ENCODE measurements at places on chromosomes 3 and 15.
A peak's percentile ranks its signal among the peaks of the same experiment; 100 is the strongest.

GRCh38 chr15:89774492-89774891 is 1.6 kb upstream of the MESP2 start:
- no peak for DNase-seq

GRCh38 chr3:99394831-99395778 is 243.3 kb upstream of the COL8A1 start:
- peak; percentile 40 for DNase-seq

- DNase-seq = no peak
These were observed 34.3 kb downstream of the TRIM71 start for GRCh38 chr3:32852146-32852545.

GRCh38 chr15:99105514-99106341 is 848 bp downstream of the SYNM start:
- no peak for DNase-seq

- DNase-seq = no peak
These were observed 16.5 kb downstream of the SLC51A start for GRCh38 chr3:196232882-196233251.

DNA sequence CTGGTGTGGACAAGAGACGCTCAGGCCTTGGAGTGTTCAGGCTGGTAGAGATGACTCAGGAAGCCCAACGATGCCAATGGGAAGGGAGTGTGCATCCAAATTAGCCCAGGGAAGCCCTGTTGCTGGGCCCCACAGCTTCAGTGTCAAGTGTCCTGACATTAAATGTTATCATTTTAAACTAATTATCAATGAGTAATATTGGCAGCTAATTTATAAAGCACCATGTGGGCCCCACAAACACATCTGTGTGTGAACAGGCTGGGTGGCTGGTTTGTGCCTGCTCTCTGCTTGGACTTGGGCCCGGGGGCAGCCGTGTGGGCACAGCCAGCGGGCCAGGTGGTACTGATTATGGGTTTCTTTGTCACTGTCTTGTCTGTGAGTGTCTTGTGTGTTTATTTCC is 15.0 kb downstream of the FBLN2 start:
- DNase-seq = no peak

- no peak for DNase-seq
These were observed 23.1 kb downstream of the ZBTB38 start for GRCh38 chr3:141391298-141391990.

- DNase-seq = no peak
These were observed 192.9 kb upstream of the CCDC54 start for GRCh38 chr3:107184375-107184774.

DNA sequence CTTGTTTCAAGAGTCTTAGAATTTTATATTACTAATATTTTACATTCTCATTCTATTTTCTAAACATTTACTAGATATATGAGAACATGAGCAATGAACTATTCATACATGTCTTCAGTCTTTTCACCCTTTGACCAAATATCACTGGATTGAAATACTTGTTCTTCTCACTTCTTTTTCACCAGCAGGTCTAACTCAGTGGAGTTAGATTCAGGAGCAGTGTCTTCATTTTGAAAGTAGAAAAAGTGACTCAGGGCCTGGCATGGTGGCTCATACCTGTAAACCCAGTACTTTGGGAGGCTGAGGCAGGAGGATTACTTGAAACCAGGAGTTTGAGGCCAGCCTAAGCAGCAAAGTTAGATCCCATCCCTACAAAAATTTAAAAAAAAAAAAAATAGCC is 70.8 kb downstream of the USP13 start:
- no peak for DNase-seq

DNA sequence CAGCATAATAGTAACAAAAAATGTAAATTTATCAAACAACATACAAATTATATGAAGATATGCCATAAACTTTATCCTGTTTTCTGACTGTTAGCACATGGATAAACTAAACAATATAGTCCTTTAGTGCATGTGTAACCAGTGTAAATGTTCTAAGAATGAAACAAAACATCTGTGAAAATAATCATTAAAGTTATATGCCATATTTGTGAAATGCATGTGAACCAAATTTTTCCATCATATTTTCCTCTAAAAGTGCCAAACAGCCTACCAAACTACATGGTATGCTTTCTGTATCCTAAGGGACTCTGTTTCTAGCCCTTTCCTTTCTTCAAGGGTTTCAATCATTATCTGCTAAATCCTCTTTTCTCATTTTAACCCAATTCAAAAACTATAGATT is 23.9 kb upstream of the RSL24D1 start:
- DNase-seq = no peak

- DNase-seq = no peak
These were observed 157.7 kb downstream of the WNT7A start for GRCh38 chr3:13722178-13722577.

DNA sequence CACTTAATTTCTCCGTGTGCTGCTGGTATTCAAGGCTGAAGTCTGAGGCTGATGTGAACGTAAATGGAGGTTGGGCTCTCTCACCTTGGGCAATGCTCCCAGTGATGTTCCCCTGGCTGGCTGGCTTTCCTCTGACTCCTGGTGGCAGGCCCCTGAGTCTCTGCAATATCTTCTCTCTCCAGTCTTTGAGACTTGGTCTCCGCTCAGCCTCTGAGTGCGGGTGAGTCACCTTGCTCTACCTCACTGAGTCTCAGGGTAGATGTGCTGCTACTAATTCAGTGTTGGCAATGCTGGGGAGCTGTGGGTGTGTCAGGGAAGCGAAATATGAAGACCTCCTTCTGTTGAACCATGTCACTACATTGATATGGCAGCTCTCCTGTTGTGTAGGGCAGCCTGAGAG is 31.3 kb upstream of the TRIM59 start:
- peak; percentile 21 for DNase-seq

DNA sequence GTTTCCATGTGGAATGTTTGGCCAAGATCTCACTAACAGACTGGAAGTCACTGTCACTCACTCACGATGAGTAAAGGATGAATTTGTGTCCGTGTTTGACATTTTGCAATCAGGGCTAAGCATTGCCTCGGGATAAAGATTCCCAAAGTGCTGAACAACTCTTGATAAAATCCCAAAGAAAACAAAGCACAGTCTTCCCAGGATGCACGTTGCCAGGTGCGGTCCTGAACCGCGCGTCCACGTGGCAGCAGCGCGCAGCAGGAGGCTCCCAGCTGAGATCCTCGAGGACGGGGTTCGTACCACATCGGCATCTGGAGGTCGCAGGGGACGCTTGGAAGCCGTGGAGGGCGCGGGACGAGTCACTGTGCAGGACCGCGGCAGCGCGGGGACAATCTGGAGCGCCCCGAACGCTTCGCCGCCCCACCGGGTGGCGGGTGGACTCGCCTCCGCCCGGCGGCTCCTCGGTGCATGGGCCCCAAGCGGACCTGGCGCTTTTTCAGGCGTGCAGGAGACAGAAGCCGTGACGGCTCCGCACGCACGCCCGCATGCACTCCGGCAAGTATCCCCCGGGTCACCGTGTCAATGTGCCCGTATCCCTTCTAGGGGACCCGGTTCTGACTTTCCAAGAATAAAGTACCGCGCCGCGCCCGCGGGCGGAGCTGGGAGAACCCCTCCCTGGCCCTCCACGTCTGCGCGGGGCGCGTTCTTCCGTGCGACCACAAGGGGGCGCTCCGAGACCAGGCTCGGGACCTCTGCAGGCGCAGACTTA is 17.7 kb downstream of the CPN2 start:
- peak; percentile 83 for DNase-seq

DNA sequence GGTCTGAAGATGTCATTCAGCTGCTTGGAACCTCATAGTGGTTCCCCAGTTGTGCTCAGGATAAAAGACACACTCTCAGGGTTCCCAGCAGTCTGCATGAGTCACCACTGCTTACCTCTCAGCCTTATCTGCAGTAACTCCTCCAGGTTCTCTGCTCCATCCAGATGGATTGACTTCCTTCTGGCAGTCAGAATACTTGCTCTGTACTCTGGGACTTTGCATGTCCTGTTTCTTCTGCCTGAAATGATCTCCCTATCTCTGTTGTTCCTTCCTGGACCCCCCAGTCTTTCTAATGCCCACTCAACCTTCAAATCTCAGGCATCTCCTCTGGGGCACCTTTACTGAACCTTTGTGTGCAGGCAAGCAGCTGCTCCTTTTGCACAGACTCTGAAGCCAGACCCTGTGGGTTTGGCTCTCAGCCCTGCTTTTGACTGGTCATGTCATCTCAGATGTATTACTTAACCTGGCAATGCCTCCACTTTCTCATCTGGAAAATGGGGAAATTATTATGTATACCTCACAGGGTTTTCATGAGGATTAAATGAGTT is 38.4 kb downstream of the ITPR1 start:
- DNase-seq = no peak

- no peak for DNase-seq
These were observed 4.7 kb downstream of the KBTBD13 start for GRCh38 chr15:65081270-65081669.

GRCh38 chr3:136193278-136194054 is 2.7 kb downstream of the MSL2 start:
- peak; percentile 60 for DNase-seq

DNA sequence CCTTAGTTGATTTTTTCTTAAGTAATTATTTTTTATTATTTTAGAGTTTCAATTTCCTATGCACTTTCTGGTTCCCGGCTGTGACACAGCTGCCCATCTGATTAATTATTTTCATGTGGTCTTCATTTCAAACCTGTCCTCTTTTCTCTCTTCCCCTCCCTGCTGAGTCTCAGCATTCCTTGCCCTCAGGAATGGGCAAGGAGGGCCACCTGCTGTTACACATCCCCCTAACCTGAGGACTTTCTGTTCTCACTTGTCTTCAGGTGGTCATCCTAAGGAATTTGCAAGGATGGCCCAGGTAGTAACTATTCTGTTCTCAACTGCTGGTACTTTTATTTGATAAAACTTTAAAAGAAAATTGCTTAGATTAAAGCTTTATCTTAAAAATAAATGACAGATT is 545.0 kb downstream of the OTOL1 start:
- DNase-seq = no peak

- no peak for DNase-seq
These were observed 66.0 kb downstream of the HERC2 start for GRCh38 chr15:28255965-28256364.

- peak; percentile 72 for DNase-seq
These were observed 17.6 kb upstream of the CCDC174 start for GRCh38 chr3:14633819-14634424.

DNA sequence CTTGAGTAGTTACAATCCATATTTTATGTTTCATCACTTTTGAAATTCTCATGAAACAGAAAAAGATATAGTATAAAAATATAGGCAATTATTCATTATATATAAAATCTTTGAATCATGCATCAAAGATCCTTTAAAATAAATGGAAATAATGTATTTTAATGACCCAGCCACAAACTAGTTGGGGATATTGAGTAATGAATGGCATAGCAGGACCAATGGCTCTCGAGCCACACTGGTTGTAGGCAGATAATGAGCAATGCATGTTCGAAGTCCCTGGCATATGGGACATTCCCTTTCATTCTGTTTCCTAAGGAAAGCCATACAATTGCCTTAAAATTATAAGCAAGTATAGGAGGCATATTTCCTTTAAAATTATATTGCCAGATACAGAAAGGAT is 107.4 kb upstream of the IL12A start:
- DNase-seq = no peak

- no peak for DNase-seq
These were observed 7.1 kb downstream of the DHX36 start for GRCh38 chr3:154316974-154317767.

DNA sequence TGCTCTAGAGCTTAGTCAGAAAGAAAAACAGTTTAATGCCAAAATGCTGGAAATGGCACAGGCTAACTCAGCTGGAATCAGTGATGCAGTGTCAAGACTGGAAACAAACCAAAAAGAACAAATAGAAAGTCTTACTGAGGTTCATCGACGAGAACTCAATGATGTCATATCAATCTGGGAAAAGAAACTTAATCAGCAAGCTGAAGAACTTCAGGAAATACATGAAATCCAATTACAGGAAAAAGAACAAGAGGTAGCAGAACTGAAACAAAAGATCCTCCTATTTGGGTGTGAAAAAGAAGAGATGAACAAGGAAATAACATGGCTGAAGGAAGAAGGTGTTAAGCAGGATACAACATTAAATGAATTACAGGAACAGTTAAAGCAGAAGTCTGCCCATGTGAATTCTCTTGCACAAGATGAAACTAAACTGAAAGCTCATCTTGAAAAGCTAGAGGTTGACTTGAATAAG is 150.5 kb upstream of the LRRFIP2 start:
- no peak for DNase-seq

- DNase-seq = peak; percentile 29
These were observed 234.8 kb upstream of the WNT5A start for GRCh38 chr3:55721716-55722484.

GRCh38 chr15:23787346-23788105 is 100.4 kb upstream of the NDN start:
- DNase-seq = no peak

DNA sequence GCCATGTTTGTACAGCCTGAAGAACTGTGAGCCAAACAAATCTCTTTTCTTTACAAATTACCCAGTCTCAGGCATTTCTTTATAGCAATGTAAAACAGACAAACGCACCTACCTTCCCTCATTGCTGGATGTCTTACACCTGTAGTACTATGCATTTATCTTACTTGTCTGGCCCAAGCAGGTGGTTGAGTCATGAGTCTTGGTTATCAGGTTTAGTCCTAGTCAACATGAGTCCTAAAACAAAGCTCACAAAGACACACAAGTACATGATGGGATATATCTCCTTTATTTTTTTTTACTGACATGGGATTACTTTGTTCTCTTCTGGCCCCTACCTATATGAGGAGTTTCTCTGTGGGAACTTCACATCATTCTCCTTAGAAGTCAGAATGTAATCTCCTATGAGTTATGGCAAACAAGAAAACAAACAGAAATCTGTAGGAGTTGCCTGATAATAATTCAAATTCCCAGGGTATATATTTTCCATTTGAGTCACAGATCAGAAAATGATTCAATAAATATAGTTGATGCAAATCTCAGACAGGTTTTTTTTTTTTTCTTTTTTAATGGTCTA is 33.6 kb upstream of the PLSCR2 start:
- DNase-seq = no peak

DNA sequence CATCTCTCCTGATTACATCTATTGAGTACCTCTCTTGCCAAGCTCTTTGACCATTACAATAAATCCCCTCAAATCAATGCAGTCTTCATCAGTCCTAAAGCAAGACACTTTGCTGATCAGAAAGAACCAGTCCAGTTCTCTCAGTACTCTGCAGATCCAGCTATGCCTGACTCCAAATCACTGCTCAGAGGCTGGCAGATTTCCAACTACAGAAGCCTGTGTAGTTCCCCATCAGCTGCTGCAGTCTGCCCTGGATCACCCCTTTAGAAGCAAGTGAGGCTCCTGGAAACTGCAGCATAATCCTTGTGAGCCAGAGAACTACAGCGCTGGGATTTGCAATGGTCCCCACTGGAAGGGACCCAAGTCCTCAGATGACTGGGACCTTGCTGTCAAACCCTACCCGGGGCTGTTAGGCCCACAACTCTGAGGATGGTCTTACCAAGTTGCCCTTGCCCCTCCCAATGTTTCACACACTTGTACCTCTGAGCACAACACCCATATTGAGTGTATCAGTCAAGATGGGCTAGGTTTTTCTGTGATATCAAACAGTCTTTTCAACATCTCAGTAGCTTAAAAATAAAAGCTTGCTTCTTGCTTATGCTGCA is 81.9 kb upstream of the TOPAZ1 start:
- DNase-seq = no peak

- no peak for DNase-seq
These were observed 14.7 kb downstream of the ST3GAL6 start for GRCh38 chr3:98777801-98778220.

All from RKO (cell line).